ENCODE measurements at places on chromosomes 12 and 14.

GRCh38 chr14:34355584-34356263, 106.3 kb downstream of the SPTSSA start:
- peak; percentile 75 for DNase-seq

GRCh38 chr12:64427988-64428387, 23.8 kb downstream of the XPOT start:
- no peak for DNase-seq

DNA sequence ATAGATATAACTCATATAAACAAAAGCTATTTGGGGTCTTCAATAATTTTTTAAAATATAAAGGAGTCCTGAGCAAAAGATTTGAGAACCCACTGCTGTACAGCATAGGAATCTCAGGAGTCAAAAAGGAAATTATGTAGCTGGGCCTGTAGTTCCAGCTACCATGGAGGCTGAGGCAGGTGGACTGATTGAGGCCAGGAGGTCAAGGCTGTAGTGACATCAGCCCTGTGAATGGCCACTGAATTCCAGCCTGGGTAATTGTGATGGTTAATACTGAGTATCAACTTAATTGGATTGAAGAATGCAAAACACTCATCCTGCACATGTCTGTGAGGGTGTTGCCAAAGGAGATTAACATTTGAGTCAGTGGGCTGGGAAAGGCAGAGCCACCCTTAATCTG, 10.5 kb downstream of the CERS5 start:
- DNase-seq: no peak

- DNase-seq: no peak
Measured at GRCh38 chr14:78173346-78174035, 3.3 kb downstream of the NRXN3 start.

GRCh38 chr12:11581179-11581755, 68.2 kb upstream of the ETV6 start:
- DNase-seq: peak; percentile 77

GRCh38 chr12:117733549-117733805, 235.3 kb downstream of the KSR2 start:
- DNase-seq: no peak

DNA sequence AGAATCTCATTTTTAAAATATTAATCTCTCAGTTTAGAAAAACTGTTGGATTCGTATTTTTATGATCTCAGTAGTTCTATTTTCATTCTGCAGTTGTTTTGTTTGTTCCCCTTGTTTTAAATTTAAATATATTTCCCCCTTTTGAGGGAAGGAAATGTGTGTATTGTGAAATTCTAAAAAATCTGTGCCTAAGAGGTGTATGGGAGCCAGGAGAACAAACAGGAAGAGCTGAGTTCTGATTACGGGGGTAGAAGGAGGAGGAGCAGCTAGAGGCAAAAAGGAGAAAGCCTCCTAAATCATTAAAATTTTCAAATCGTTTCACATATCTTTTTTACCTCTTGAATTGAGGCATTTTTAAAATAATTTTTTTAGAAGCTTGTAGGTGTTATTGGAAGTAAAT, 2.3 kb downstream of the RDH12 start:
- no peak for DNase-seq

- no peak for DNase-seq
Measured at GRCh38 chr12:132510111-132510724, 20.3 kb downstream of the FBRSL1 start.

DNA sequence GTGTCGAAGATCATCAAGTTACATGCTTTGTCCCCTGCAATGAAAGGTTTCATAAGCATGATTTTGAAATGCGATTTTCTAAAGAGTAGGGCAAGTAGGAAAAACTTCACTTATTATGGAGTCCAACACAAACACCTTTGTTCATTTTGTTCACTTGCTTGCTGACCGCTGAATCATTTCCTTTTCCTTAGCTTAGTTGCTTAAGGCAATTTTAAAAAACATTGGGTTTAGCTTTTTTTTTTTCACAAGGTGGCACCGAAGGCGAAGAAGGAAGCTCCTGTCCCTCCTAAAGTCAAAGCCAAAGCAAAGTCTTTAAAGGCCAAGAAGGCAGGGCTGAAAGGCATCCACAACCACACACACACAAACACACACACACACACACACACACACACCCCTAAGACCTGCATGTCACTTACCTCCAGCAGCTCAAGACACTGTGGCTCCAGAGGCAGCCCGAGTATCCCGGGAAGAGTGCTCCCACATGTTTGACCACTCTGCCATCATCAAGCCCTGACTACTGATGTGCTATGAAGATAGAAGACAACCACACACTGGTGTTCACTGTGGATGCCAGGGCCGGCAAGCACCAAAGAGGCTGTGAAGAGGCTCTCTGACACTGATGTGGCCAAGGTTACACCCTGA, 11.4 kb downstream of the MANSC1 start:
- DNase-seq: no peak

- peak; percentile 7 for DNase-seq
Measured at GRCh38 chr12:99618657-99619056, 28.9 kb upstream of the GARIN6 start.

DNA sequence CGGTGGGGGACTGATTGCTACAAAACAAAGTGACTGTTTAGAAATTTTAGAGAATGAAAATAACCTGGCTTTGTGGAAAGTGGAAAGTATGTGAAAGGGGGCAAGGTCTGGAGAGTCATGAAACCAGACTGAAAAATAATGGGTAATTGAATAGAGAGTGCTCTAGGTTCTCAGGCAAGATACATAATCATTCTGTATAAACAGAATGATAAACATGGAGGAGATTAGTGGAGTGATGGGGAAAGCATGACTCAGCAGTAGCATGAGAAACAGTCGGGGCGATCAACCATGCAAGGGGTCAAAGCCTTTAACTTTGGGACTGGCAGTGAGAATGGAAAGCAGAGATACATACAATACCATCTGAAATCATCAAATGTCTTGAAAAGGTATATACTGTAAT, 332.5 kb downstream of the CCER1 start:
- no peak for DNase-seq

DNA sequence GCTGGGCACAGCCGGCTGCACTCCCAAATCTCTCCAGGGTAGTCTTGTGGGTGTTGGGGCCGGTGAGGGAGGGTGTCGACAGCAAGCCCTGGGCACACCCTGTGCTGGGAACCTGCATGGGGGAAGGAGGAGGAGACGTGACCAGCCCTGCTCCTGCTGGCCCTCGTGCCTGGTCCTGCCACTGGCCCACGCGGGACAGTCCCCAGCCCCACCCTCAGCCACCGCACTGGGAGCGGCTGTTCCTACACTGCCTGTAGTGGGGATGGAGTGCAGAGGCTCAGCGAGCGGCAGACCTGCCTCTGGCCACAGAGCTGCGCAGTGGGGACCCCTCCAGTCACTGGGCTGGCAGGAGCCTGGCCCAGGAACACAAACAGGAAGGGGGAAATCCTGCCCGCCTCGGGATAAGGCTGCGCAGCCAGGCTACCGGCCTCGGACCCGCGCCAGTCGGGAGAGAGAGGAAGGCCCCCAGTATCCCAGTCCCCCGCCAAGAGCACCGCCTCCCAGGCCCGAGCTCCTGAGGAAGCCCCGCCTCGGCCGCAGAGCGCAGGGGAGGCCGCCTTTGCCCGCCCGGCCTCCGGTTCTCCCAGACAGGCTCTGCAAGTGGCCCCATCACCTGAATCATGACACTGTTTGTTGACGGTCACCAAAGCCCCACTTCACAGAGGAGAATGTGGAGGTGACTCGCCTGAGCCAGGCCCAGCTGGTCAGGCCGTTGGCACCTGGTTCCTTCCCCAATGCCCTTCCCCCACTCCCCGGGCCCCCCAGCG, 10.6 kb downstream of the AHNAK2 start:
- peak; percentile 36 for DNase-seq

- no peak for DNase-seq
Measured at GRCh38 chr14:96203635-96204034, 1.0 kb upstream of the BDKRB2 start.

GRCh38 chr14:73140811-73141323, 4.6 kb downstream of the PSEN1 start:
- no peak for DNase-seq

GRCh38 chr12:112066566-112066965, 42.0 kb downstream of the NAA25 start:
- DNase-seq: no peak

- DNase-seq: no peak
Measured at GRCh38 chr14:99040052-99040451, 231.9 kb downstream of the BCL11B start.

DNA sequence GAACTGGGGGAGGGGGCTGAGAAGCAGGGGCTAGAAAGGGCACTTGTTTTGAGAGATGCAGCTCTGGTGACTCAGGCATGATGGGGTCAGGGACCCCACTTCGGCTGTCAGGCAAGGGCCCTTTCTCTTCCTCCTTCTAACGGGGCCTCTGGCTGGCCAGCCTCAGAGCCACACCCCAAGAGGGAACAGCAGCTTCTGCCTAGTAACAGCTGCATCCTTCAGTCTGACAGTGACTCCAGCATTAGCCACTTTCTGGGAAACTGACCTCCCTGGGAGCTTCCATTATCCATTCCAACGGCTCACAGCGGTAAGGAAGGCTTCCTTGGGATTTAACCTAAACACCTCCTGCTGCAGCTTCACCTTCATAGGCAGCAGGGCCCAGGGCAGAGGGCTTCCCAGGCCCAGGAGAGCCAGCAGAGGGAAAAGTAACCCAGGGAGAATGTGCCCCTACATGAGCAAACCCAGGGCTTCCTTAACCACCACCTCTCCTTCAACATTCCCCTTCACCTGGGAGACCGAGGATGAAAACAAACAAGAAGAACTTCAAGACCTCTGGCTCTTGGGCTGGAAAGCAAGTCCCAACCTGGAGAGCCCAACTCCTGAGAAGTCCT, 2.7 kb downstream of the NCKAP5L start:
- DNase-seq: peak; percentile 40

- no peak for DNase-seq
Measured at GRCh38 chr12:51242876-51243275, 4.2 kb downstream of the DAZAP2 start.

- DNase-seq: no peak
Measured at GRCh38 chr14:70638416-70638815, 3.3 kb upstream of the TTC9 start.

GRCh38 chr12:52191841-52192791, at the start of gene KRT80:
KRT80 (minus strand) TSS chr12:52192014; CDS start chr12:52191902, 112 bp downstream.
- peak; percentile 99 for DNase-seq

- DNase-seq: no peak
Measured at GRCh38 chr14:52020866-52021717, 31.7 kb downstream of the RTRAF start.

DNA sequence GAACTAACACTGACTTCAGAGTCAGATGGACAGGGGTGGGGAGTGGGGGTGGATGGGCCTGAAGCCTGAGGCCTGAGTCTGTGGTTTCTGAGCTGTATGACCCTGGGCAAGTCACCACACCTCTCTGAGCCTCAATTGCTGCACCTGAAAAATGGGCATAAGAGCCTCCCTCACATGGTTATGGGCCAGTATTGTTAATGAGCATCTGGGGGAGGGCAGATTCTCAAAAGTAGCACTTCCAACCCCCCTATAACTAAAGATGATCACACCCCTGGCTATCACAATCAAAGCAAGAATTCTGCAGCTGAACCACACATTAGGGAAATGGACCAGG, 168.6 kb downstream of the RBM19 start:
- no peak for DNase-seq

GRCh38 chr12:1863823-1864222, 43.5 kb downstream of the LRTM2 start:
- no peak for DNase-seq

DNA sequence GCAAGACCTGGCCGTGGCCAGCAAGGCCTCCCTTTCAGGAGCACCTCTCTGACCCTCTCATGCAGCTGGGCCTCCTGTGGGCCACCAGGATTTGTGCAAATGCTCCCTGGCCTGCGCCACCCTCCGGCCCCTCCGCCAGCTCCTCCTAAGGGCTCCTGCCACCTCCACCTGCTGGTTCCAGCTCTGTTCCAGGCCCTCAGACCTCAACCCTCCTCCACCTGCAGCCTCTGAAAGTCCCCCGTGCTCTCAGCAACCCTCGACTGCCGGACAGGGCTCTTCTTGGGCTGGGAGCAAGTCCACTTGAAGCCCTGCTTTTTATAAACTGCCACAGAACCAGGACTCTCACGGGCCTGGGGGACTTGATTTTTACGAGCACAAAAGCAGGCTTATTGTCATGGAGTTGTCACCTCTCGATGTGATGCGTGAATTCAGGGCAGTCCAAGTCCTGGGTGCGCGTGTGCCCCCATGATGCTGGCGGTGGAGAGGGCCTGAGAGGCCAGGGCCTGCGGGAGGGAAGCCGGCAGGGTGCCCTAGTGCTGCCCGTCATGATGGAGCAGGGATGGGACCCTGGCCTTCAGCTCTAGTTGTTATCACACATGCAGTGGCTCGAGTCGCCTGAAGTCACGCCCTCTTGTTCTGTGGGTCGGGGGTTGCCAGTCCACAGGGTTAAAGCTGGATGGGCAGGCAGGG, 9.1 kb downstream of the TEDC1 start:
- no peak for DNase-seq

DNA sequence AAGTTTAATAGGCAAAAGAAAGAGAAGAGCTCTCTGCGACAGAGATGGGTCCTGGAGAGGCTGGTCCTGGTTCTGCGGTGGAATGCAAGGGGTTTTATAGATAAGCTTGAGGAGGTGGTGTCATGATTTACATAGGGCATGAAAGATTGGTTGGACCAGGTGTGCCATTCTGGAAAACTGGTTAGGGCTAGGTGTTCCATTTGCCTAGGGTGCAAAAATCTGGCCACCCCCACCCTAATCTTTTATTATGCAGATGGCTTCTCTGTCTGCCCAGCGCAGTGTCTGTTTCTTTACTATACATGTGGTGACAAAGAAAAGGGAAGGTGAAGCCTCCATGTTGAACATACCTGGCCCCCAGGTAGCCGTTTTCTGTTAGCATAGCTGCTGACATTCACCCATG, 65.4 kb downstream of the ERC1 start:
- no peak for DNase-seq

DNA sequence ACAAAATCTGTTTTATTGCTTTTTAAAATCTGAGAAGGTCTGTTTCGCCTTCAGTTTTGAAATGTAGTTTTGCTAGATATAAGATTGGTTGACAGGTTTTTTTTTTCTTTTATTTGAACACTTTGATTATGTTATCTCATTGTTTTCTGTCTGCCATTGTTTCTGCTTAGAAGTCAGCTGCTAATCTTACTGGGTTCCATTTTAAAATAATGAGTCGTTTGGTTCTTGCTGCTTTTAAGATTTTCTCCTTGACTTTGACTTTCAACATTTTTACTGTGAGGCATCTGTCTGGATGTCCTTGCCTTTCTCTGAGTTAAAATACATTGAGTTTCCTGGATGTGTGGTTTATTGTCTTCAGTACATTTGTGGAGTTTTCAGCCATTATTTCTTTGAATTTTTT, 56.7 kb downstream of the ADIPOR2 start:
- no peak for DNase-seq

DNA sequence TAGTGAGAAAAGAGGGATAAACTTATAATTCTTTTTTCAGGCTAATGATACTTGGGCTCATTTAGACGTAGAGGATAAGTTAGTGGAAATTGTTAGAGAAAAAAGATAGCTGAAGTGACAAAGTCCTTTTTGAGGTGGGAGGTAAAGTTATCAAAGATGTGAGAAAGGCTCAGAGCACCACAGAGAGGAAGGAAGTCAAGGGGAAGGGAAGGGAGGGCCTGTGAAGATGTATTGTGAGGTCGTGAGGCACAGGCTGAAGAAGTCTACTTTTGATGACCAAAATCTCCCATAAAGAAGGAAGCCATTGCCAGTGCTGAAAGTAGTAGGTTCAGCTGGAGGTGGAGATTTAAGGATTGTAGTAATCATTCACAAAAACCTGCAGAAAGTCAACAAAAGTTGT, 19.4 kb upstream of the PTGDR start:
- no peak for DNase-seq

GRCh38 chr12:3727877-3728632, 24.9 kb downstream of the CRACR2A start:
- DNase-seq: peak; percentile 56

Data from fibroblast of upper back skin (primary cell).